ENCODE measurements at places on chromosomes 7 and 10.

DNA sequence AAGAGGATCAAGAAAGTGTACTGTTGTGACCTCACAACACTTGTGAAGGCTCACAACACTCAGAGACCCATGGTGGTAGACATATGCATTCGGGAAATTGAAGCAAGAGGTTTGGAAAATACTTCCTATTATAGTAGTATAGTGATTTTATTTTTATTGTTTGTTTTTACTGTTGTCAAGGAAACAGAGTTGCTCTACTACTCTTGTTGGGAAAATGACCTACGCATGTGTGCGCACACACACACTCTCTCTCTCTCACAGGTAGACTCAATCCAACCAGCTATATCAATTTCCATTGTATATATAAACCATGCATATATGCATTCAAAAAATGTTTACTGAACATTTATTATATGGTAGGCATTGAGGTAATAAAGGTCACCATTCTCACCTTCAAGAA, 63.7 kb upstream of the PRR15 start:
- no peak for DNase-seq

- no peak for DNase-seq
Observed at GRCh38 chr10:132096223-132096622, 30.5 kb downstream of the JAKMIP3 start.

DNA sequence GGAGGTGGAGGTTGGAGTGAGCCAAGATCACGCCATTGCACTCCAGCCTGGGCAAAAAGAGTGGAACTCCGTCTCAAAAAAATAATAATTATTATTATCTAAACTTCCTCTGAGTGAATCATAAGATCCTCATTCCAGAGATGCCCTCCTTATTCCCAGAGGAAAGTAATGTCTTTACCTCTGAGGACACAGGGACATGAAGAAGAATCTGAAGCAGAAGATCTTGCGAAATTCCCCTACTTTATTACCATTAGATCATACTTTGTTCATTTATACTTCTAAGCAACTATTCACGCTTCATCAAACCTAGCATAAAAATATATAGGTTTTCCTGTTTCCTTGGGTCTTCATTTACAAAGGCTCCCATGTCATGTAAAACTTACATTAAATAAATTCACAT, 143.1 kb downstream of the ETV1 start:
- DNase-seq = no peak

GRCh38 chr7:26388256-26388655, 96.6 kb downstream of the SNX10 start:
- DNase-seq = no peak

DNA sequence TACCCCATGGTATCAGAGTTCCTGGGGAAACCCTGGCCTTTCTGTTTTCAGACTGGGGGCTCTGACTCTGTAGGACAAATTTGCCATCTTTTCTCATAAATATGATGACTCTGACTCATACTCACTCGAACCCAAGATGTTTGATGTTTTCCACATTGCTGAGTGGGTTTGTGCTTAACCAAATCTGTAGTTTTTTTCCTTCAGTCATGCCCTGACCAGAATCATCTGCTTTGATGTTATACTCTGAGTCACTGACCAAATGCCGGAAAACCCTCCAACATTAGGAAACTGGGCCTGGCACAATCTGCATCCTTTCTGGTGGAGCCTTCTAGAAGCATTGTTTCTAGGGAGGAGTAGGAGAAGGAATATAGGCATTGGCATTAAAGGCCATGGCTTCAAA, 118.7 kb downstream of the C10orf105 start:
- DNase-seq = no peak

GRCh38 chr7:131502810-131503508, 53.5 kb downstream of the PODXL start:
- DNase-seq = no peak

- DNase-seq = no peak
Observed at GRCh38 chr10:122505011-122505410, 43.7 kb downstream of the HTRA1 start.

GRCh38 chr10:70622981-70623844, 20.7 kb upstream of the PRF1 start:
- no peak for DNase-seq

GRCh38 chr7:110780712-110781111, 310.2 kb upstream of the LRRN3 start:
- DNase-seq = no peak

- DNase-seq = no peak
Observed at GRCh38 chr10:26759008-26759407, 61.5 kb downstream of the PDSS1 start.

DNA sequence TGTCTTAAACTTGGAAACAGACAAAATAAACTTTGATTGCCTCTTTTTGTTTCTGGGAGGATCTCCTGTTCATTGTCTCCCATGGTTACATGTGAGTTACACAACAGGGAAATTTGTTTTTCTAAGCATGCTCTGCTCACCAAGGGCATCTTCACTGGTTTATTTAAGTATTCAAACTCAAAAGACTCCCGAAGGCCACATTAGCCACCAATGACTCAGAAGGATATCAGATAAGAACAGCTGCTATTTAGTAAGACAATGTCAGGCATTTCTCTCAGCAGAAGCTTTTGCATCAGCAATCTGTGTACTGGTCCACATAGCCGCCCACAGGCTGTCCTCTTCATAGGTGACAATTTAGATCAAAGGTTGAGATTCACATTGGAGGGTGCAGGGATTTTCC, 19.3 kb downstream of the OR6B1 start:
- no peak for DNase-seq

DNA sequence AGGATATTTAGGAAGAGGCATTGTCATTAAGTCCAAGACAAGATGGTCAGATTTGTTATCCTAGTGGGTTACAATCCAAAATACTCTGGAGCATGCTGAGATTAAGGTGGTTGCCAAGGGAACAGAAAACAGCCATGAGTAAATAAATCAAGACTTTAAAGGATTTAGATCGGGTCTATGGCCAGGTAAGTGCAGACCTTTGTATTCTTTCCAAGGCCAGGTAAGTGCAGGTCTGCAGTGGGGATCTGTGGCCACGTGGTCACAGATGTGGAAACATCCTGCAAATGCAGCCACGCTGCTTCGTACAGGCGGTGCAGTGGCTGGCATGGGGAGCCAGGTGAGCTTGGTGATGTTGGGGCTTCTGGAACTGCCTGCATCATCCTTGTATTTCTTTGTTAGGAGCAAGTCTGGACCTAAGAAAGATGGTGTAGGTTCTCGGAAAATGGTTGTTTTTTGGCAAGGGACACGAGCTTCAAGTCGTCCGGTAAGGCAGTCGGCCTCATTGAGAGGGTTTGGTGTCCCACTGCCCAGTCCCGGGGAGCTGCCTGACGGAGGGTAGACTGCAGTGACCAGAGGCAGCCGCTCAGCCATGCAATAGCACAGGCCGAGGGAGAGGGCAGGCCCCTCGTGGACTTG, 21.8 kb downstream of the ZNF775 start:
- no peak for DNase-seq

- DNase-seq = no peak
Observed at GRCh38 chr7:148142660-148143248, 447.8 kb upstream of the C7orf33 start.

DNA sequence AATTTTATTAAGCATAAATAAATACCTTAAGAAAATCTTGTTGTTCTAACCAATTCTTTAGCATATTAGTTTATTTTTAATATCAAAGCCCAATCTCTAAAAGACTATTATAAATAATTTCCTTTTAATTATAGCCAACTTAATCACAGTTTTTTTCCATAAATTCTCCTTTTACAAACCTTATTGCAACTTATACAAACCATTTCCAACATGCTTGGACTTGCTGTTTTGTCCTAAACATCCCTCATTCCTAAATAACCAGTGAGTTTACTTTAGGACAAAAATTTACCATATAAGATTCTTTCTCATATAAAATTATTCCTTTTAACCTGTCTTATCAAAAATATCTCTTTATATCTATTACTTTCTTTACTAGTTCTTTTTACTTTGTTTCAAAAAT, 25.2 kb upstream of the LSM8 start:
- no peak for DNase-seq

DNA sequence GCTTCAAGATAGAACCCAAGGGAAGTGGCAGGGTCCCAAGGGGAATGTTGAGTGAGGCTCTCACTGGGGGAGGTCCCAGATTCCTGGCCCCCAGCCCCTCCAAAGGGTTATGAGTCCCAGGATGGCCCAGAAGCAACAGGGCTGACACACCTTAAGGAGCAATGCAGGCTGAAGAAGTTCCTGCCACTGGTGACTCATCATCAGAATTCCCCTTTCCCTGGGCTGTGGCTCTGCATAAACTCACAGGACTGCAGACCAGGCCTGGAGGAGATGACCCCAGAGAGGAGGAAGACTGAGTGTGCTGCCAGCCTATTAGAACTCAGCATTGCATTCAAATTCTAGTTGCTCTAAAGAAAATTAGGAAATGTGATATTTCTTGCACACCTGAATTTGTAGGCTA, 126.7 kb downstream of the DPP6 start:
- no peak for DNase-seq

DNA sequence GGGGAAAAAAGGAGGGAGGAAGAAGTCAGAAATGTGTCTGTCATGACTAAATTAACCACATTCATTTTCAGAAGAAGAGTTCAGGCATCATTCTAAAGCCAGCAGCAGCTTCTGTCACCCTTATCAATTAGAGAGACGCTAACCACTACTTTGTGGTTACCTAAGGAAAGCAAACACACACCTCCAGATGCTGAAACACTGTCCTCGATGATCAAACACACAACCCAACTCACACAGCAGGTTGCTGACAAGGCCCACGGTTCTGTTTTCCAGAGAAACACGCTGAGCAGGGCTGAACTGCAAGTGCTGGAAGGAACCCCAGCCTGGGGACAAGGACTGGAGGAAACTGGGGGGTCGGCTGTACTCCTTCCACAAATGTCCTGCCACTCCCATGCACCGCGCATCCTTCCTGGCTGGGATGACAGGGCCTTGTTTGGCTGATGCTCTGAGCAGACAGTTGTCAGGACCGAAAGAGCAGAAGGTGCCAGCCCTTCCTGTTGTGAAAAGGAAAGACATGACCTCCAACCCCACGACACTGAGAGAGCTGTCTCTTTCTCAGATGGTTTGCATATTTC, 36.6 kb downstream of the PRKCQ start:
- DNase-seq = no peak

- DNase-seq = no peak
Observed at GRCh38 chr10:65845916-65846315, 1079.9 kb upstream of the LRRTM3 start.

- no peak for DNase-seq
Observed at GRCh38 chr10:104683567-104683966, 42.5 kb downstream of the SORCS3 start.

- no peak for DNase-seq
Observed at GRCh38 chr7:148962440-148962822, 65.9 kb downstream of the PDIA4 start.

- DNase-seq = no peak
Observed at GRCh38 chr10:84198206-84198915, 4.0 kb downstream of the CDHR1 start.

- no peak for DNase-seq
Observed at GRCh38 chr7:156818133-156818532, 74.8 kb downstream of the LMBR1 start.
